Suppressor macrophage treated with lipopolysaccharide for 4 hours (primary cell): ENCODE measurements at places on chromosomes 4 and X.

DNA sequence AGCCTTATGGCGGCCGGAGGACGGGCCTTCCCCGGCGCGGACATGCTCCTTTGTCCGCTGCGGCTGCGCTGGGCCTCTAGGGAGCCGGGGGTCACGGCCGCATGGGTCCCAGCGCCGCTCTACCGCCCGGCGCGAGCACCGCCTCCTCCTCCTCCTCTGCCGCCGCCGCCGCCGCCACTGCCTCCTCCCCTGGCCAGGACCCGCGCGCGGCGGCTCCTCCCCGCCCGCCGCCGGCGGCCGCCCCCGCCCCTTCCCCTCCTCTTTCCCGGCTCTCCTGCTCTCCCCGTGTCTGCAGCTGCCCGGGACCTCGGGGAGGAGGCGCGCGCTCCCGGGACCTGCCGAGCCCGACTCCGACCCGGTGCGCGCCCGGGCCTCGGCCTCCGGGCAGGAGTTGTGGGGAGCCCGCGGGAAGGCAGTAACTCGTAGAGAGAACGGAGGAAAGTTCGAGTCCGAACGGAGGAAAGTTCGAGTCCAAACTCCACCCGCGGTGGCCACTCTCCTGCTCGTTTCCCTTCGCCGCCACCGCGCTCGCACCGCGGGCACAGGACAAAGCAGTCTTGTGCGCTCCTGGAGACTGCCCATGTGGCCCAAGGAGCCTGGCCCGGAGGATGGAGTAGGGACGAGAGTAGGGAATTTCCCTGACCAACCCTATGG lies at the start of gene ADGRA3:
TSS of gene ADGRA3 (minus strand) at position 179 of the 654 bp plus-strand sequence. CDS start 282 bp downstream, outside the sequence.
- DNase-seq = peak; percentile 22

GRCh38 chrX:39950018-39950688 lies 147.6 kb downstream of the BCOR start:
- DNase-seq = no peak

DNA sequence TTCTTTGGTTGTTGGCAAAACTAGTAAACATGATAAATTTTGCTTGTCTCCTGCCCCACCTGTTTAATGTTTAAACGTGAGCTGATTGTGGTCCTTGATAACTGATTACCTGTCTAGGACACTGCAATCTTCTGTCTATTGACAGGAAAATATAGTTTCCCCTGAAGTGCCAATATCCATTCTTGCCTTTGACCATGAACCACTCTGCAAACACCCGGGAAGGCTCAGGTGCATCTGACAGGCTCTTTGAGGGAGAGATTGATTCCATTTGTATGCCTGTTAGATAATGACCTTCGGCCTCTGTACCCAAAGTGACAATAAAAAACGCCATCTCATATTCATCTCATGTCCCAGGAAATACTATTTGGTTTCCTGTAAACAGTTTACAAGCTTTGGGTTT lies 453.0 kb downstream of the CENPC start:
- no peak for DNase-seq

DNA sequence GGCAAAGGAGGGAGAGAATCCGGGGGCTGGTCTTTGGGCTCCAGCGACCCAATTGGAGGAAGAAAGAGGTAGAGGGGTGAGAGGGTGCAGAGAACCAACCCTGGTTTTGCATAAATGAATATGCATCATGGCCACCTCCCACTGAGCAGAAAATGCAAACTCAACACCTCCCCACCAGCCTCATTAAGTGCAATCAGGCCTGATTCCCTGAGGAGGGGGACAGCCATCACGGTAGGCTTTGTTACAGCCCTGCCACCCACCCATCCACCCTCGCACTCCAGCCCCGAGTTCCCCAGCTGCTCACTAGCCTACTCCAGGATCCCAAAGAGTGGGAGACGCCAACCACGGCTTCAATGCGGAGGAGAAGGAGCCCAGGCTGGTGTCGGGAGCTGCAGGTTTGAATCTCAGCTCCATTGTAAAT lies 48.3 kb upstream of the MAN2B2 start:
- no peak for DNase-seq

GRCh38 chr4:10687526-10687925 lies 3.0 kb upstream of the CLNK start:
- DNase-seq = no peak

DNA sequence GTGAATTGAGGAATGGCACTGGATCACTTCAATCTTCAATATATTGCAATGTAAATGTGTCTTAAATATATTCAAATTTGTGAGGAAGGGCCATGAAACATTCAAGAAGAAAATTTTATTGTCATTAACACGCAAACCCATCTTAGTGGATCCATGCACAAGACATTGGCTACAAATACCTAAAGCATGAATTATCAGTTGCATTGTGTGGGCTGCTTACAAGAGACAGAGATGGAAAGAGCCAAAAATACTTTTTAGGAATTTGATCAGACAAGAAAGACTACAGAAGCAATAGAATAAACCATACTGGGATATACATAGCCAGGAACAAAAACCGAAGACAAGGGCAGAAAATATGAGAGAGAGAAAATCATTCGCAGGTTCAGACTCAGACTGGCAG lies 616.2 kb upstream of the GRIA3 start:
- DNase-seq = no peak

- no peak for DNase-seq
These were observed 49.2 kb downstream of the PRPS1 start for GRCh38 chrX:107677501-107677901.

DNA sequence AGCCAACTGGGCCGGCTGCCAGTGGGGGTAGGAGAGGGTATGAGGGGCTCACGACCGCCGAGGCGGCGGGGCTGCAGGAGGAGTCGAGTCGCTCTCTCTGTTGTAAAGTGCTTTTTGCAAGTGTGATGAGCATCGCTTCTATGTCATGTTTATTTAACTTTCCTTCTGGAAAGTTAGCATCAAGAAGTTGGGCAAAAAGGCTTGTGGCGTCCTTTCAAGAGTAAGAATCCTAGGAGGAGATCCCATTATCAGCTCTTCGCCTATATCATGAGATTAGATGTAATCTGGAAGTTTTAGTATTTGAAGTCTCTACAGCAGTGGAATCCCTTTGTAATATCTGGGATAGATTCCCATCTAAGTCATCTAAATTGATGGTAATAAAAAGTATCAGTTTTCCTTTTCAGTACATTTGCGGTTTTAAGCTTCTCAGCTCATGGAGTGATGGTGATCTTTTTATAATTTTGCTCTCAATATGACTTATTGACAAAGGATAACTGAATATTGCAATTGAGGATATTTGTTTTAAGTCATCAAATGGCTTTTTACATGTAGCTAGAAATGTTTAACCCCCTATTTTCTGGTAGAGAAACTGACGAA lies 1.7 kb downstream of the GALNT7 start:
- DNase-seq = peak; percentile 14

- no peak for DNase-seq
These were observed 44.2 kb downstream of the SH3RF1 start for GRCh38 chr4:169226565-169226964.

- no peak for DNase-seq
These were observed 17.4 kb downstream of the RTL5 start for GRCh38 chrX:72114306-72114705.

DNA sequence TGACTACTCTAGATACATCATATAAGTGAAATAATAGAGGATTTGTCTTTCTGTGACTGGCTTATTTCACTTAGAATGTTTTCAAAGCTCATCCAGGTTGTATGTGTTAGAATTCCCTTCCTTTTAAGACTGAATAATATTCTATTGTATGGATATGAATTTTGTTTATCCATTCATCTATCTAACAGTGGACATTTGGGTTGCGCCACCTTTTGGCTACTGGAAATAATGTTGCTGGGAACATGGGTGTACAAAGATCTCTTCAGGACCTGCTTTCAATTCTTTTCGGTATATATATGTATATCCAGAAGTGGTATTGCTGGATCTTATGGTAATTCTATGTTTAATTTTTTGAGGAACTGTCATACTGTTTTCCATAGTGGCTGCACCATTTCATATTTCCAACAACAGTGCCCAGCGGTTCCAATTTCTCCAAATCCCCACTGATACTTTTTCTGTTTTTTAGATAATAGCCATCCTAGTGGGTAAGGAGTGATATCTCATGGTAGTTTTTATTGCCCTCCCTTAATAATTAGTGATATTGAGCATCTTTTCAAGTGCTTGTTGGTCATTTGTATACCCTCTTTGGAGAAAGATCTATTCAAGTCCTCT lies 3.4 kb upstream of the SCD5 start:
- DNase-seq = no peak

DNA sequence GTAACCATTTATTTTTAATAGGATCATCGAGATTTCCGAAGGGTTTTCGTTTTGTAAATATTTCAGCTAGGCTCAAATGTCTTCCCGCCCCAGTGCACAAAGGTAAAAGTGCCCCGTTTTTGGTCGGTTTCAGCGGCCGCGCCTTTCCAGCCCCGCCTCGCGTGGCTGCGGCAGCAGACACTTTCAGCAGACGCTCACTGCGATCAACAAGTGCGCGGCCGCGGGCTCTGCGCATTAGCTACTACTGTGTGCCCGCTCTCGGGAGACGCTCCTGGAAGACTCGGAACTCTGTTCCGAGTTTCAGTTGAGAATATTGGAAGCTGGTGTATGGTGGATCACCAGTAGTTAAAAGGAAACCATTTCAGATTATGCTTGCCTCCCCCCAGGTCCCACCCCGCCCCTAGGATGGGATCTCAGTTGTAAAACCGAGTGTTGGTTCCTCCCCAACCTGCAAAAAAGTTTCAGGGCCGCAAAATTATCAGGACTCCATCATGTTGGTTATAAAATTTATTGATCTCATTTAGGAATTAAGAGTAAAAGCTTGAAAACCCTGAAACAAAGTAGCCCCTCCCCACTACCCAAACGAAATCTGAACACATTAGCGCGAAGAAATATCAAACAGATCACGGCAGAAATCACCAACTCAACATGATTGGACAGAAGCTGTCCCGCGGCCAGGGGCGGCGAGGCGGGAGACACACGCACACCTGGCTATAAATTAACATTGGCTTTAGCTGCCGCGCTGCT lies 2.2 kb downstream of the SOX3 start:
- no peak for DNase-seq

- no peak for DNase-seq
These were observed 251.0 kb downstream of the KCNIP4 start for GRCh38 chr4:21697583-21697982.

DNA sequence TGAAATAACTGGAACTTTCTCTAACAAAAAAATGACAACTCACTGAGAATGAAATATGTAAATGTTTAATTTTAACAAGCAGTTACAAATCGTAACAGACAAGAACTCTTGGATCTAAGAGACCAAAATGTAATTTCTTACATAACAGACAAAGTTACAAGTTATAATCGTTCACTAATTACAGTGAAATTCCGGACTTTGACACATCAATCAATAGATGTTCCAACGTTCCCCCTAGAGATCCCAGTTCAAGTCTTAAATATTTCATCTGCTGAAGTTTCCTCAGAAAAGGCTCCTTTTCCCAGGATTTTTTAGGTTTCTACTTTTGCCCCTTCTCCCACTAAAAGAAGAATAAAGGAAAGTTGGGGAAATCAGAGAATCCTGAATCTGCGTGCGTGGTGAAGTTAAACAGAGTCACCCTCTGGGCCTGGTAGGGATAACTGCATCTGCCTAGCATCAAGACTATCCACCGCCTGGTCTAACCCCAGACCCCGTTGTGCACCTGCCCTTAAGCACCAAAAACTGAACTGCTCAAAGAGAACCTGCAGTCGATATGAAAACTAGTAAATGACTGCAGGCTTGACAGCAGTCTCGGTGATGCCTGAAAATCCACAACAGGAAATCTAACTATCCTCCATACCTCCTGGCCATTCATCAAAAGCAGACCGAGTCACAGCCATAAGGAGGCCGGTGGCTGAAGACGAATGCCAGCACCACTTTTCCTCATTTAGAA lies 2.3 kb downstream of the IRF2 start:
- DNase-seq = peak; percentile 45

GRCh38 chr4:184856277-184856609 lies 30.5 kb upstream of the ACSL1 start:
- peak; percentile 94 for DNase-seq

DNA sequence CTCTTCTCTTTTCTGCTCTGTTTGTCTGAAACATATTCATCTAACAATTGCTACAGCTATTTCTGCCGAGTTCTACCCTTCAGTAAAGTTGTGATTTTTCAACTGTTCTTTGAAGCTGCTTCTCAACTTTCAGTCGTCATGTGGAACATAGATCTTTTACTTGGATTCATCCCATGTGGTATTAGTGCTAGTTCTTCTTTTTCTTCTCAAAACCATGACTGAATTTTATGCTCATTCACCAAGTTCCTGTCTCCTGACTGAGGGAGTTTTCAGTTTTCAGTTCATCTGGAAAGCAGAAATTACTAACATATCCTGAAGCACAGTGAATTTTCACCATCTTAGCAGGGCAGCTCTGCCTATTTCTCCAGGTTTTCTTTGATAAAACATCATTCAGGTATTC lies 12.1 kb downstream of the ACSL4 start:
- DNase-seq = peak; percentile 66

GRCh38 chrX:16160729-16161128 lies 6.6 kb upstream of the MAGEB17 start:
- DNase-seq = no peak

GRCh38 chr4:70225824-70226223 lies at the start of gene FDCSP:
TSS of gene FDCSP (plus strand) at chr4:70226124. CDS start at chr4:70231195, 5,071 bp downstream.
- no peak for DNase-seq

- DNase-seq = no peak
These were observed 10.6 kb downstream of the HGFAC start for GRCh38 chr4:3452376-3452775.

DNA sequence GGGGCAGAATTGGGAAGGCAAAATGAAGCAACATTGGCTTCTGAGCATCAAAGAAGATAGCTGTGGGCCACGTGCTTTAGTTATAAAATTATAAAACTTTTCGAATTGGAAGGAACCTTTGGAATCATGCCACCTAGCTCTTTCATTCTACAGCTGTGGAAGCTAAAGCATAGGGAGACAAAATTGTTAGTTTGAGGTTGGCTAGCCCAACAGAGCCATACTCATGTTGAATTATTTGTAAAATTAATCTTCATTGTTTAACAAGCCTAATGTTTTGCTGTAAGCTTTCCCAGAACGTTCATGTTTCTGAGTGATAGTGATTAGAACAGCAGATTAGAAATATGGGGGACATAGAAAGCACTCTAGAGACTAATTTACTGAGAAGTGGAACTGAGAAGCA lies 35.9 kb downstream of the HHIP start:
- DNase-seq = no peak

- DNase-seq = no peak
These were observed 347.8 kb downstream of the GBA3 start for GRCh38 chr4:23040539-23040938.

GRCh38 chrX:87515836-87516235 lies 1.8 kb upstream of the KLHL4 start:
- no peak for DNase-seq

DNA sequence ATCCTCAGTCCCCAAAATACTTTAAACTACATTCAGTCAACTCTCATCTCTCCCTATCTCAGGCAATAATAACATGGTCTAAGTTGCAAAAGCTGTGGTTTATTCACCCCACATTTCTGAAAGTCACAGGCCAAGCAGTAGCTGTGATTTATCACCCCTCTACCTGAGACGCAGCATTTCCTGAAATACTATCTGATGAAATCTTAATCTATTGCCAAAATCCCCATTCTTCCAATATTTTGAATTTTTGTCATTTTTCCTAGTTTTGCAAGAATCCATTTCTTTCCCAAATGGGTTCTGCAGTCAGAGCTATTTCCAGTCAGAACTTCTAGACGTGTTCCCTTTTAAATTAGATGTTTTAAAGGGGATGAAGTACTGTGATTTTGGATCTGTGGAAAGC lies 148.3 kb downstream of the BANK1 start:
- DNase-seq = no peak
